Melanocyte of skin (primary cell): ENCODE measurements at places on chromosomes 5 and 9. TPM values are rescaled to one million over a fixed set of nuclear protein-coding genes. Genes with fewer than 3 reads are reported as not detected.

Gene CCDC187
- total RNA-seq = under 0.01 TPM in 1 of 2 replicates, not detected in the other

Gene EFCAB9
- total RNA-seq = not detected in 2 replicates

Gene EPB41L4A
- total RNA-seq = 3.7 and 4.0 TPM in 2 replicates

Gene PCDHB8
- under 0.01 TPM in 1 of 2 replicates, not detected in the other for total RNA-seq

Gene PDE6A
- total RNA-seq = under 0.01 TPM in 1 of 2 replicates, not detected in the other

Gene PCDHA5
- under 0.01 TPM in 2 replicates for total RNA-seq

Gene PPIP5K2
- total RNA-seq = 75.6 and 80.8 TPM in 2 replicates
